DMS153 (cell line): ENCODE measurements at places on chromosomes 3 and 15.

DNA sequence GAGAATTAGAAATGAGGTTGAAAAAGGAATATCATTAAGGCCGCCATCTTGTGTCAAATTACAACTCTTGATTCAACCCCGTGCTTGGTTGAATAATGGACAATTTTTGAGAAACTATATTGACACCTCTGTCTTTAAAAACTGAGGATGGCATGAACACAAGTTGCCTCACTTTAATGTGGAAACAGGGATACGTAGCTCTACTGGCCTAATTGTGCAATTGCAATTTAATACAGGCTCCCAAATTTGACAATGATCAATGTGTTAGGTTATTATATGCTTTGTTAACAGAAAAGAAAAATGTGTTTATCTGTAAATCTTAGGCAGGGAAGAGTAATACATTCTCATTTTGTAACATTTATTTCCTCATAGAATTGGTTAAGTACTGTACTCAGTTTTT is 77.1 kb upstream of the MCTP2 start:
- DNase-seq: no peak

DNA sequence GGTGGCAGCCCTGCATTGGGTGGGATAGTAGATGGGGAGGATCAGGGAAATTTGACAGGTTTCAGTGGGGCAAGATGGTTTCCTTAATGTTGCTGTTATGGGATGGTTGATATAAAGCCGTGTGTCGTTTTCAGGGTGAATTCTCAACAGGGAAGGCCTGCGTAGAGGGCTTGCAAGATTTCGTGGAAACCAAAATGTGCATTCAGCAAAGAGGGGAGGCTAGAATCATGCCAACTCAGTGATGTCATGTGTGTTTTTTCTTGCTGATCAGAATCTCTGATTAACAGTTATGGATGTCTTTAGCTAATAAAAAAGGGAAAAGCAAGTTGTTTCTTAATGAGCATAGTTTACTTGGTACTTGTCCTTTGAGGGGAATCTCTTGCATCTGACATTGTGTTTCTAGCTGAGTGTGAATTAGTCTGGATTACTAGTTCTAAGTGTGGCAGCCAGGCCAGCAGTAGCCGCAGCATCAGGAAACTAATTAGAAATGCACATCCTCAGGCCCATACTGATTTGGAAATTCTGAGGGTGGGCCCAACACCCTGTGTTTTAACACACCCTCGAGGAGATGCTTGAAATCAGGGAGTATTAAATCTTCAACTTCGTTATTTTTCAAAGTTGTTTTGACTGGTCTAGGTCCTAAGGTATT is 24.8 kb downstream of the MRAS start:
- DNase-seq: no peak

GRCh38 chr3:119700269-119700919 is 2.4 kb upstream of the CFAP91 start:
- DNase-seq: no peak

DNA sequence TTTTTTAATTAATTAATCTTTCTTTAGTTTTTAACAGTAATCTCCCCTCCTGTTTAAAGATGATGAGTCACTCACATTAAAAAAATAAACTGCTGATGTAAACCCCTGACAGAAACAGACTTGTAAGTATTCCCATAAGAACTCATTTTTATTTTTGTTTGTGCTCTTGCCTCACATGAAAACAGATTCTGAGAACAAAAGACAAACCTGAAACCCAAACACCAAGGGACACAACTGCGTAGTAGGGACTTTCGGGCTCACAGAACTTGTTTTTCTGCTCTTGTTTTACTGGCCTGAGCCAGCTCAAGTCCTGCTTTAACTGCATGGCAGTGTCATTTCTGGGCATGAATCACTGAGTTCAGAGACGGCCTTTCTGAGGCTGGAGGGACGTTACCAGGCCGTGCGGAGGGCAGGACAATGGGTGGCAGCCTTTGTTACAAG is 600.8 kb downstream of the FOXP1 start:
- no peak for DNase-seq

DNA sequence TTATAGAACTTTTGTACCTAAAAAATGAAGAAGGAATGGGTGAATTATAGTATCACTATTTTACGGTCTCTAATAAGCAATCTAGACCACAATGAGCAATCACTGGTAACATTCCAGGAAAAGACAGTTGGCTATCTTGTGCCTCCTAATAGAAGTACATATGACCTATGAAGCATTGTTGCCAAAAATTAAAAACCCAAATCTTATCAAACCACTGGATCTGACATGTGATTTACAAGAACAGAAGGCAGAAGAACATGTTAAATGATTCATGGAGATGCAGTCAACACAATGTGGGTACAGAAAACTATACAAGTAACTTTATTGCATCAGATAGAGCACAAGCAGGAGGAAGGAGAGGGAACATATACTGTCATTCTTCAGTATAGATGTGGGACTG is 14.5 kb upstream of the HYKK start:
- no peak for DNase-seq

- DNase-seq: no peak
Observed at GRCh38 chr15:69395991-69396390, 18.2 kb upstream of the KIF23 start.

DNA sequence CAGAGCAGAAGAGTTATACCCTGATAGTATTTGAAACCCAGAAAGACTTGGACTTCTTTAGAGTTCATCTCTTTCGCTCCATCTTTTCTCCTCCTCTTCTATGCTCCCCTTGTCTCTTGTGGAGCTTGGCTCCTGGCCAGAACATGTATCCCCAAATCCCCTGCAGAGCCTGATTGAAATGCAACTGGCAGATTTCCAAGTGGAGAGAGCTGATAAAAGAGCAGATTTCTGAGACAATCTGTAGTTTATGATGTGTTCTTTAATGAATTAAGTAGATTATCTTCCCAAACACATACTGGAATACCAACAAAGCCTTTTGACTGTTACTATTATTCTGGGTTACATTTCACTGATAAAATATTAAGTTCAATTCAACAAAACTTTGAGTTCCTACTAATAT is 33.4 kb downstream of the UNC13C start:
- no peak for DNase-seq

GRCh38 chr3:109382588-109382987 is 45.2 kb upstream of the DPPA4 start:
- no peak for DNase-seq

DNA sequence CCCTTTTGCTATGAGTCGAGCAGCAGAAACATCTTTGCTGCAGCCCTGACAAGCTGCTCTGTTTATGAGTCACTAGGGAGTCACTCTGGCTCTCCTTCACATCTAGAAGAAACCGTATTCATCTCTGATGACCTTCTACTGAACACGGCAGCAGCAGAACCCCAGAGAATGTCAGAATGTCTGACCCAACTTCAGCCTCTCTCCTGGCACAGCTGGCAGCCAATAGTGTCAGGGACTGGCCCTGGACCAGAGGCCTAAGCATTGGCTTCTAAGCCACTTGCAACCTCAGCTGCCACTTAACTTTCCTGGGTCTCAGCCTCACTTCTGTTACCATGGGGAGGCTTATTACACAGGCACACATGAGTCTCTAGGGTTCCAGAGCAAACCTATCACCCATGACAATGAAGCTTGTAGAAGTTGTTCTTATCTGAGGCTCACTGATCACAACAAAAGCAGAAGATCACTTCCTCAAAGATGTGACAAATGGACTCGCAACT is 184.1 kb upstream of the TLE3 start:
- DNase-seq: no peak

GRCh38 chr3:8979262-8979661 is 16.0 kb upstream of the RAD18 start:
- DNase-seq: no peak

- no peak for DNase-seq
Observed at GRCh38 chr15:85337425-85338074, 42.9 kb upstream of the AKAP13 start.

DNA sequence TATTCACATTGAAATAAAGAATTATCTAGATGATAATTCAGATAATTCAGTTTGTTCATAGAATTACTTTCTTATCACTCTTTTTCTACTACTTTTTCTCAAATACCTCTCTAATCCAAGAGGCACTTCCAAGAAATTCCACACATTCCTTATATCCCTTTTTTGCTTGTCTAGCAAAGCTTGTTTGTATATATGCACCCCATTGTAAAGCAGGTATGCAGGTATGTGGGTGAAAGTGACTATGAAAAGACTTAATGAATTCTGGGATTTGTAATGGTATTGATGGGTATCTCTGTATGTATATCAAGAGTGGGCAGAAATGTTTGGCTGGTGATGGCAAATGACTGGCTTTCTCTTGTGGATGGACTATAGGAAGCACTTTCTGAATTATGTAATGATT is 94.1 kb upstream of the FGF7 start:
- DNase-seq: no peak

GRCh38 chr3:38843898-38844297 is 27.9 kb upstream of the SCN10A start:
- no peak for DNase-seq

GRCh38 chr15:85763673-85764633 is 30.8 kb downstream of the KLHL25 start:
- DNase-seq: no peak

DNA sequence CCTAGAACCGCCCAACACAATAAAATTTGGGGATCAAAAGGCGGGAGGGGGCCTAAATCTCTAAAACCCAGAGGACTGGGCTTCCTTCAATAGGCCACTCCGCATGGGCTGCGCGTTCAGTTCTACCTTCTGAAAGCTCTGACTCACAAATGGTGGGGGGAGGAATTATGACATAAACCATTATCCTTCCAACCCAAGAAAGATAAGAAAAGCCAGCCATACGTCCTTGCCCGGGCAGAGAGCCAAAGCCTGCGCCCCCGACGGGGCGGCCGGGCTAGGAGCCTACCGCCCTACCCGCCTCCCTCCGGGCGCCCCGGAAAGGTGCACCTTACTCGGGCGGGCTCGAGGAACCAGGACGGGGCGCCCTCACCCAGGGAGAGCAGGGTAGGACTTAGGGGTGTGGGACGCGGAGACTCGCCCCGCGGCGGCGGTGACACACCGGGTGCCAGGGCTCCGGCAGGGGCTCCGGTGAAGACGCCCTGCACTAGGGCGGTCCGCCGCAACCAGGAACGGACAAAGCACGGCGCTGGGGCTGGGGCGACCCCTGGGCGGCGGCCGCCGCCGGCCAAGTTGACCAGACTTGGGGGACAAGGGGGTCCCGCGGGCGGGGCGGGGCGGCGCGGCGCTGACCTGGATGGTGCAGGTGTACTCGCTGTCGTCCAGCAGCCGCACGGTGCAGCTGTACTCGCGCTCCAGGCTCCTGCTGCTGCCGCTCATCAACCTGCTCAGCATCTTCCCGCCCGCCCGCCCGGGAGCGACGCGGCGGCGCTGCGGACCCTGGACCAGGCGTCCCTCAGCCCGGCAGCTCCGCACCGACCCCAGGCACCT is 534 bp downstream of the FRMD5 start:
- no peak for DNase-seq

DNA sequence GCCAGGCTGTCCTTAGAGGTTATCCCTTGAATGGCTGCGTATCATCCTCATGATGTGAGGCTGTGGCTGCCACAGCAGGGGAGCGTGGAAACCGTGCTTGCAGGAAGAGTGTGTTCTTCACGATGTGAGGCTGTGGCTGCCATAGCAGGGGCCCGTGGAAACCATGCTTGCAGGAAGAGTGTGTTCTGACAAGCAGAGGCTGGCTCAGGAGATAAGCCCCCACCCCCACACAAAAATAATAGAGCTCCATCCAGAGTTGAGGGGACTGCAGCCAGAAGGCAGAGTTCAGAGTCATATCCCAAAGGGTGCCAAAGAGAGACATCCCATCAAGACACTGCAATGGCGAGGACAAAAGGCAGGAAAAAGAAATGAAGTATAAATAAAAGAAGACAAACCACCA is 22.6 kb upstream of the BDH1 start:
- no peak for DNase-seq

DNA sequence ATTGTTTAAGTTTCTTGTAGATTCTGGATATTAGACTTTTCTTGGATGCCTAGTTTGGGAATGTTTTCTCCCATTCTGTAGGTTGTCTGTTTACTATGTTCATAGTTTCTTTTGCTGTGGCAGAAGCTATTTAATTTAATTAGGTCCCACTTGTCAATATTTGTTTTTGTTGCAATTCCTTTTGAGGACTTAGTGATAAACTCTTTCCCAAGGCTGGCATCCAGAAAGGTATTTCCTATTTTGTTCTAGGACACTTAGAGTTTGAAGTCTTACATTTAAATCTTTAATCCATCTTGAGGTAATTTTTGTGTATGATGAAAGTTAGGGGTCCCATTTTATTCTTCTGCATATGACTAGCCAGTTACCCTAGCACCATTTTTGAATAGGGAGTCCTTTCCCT is 54.9 kb downstream of the MME start:
- DNase-seq: no peak

DNA sequence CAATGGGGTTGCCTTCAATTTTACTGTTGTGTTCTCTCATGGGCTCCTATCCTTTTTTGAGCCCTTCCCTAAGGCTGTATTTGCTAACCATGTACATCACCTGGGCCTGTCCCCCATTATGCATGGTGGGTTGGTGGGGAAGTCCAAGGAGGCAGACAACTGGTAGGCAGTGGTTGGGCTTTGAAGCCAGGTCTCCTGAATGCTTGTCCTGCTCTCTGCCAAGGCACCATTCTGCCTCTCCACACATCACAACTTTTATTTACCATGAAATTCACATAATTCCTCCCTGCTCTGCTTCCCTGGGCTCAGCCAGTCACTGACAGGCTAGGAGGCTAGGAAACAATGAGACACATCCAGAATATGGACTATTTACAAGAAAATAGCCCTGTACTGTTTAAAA is 41.0 kb upstream of the COPB2 start:
- DNase-seq: peak; percentile 62

- DNase-seq: no peak
Observed at GRCh38 chr15:77748078-77749064, 115.7 kb upstream of the LINGO1 start.

- DNase-seq: no peak
Observed at GRCh38 chr15:38540510-38540909, 24.1 kb downstream of the RASGRP1 start.

DNA sequence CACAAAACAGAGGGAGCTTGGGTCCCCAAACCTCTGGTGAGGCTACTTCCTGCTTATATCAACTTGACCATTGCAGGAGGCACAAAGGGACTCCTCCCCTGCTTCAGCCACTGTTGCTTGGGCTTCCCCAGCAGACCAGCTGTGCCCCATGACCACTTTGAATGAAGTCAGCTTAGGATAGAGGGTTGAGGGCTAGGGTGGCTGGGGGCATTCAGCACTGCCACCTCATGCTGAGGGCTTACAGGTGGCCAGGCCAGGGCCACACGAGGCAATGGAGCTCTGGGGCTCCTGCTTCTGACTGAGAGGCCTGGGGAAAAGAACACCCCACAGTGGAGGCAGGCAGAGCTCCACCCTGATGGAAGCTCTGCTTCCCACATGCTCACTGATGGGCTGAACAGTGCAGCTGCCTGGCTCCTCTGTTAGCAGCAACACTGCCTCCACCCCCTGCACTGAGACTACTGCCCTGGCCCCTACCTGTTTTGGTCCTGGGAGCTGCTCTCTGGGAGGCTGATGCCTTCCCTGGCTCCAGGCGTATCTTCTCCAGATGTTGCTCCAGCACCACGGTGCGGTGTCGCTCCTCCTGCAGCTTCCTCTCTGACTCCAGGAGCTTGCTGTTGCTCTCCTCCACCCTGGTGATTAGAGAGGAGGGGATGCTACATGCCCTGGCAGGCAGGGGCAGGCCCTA is 10.2 kb upstream of the HHATL start:
- DNase-seq: no peak
